ENCODE measurements at places on chromosomes 2 and 18. TPM values are rescaled to one million over a fixed set of nuclear protein-coding genes. Genes with fewer than 3 reads are reported as not detected.

DNA sequence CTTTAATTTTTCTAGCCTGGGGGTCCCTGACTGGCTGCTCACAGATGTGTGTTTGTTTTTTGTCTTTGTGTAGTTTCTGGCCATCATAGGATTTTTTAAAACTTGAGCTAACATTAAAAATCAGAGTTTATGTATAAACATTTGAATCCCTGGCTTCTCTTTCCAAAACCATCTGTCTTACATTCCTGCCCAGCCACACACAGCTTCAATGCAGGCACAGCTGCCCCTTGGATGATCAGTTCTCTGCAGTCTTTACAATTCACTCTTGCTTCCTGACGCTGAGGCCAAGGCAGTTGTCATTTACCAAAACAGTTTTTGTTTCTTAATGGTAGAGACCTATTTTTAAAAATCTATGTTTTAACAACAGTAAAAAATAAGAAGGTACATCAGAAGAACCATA lies 169.2 kb upstream of the LRRTM1 start:
- DNase-seq = no peak

OTOF gene
- not detected for total RNA-seq

MERTK gene
- 11.5 TPM for total RNA-seq

DNA sequence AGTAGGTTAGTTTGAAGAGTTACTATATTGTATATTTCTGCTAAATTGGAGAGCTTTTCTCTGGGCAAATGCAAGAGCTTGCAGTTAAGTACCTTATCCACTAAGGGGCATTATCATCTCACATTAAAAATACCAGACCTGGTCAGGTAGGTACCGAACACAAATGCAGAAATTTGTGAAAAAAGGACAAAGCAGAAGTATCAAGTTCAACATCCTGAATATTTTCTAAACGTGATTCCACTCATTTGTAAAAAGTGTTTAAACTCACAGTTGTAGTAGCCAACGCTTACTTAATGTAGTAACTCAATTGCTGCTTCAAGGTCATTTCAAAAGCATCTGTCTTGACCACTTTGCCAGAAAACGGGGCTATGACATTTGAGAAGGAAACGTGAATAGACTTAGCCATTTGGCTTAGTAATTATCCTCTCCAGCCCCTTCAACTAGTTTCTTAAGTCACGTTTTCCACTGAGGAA lies 52.1 kb downstream of the CYRIA start:
- no peak for DNase-seq

GRCh38 chr18:6355789-6356589 lies 58.7 kb downstream of the L3MBTL4 start:
- DNase-seq = no peak

DNA sequence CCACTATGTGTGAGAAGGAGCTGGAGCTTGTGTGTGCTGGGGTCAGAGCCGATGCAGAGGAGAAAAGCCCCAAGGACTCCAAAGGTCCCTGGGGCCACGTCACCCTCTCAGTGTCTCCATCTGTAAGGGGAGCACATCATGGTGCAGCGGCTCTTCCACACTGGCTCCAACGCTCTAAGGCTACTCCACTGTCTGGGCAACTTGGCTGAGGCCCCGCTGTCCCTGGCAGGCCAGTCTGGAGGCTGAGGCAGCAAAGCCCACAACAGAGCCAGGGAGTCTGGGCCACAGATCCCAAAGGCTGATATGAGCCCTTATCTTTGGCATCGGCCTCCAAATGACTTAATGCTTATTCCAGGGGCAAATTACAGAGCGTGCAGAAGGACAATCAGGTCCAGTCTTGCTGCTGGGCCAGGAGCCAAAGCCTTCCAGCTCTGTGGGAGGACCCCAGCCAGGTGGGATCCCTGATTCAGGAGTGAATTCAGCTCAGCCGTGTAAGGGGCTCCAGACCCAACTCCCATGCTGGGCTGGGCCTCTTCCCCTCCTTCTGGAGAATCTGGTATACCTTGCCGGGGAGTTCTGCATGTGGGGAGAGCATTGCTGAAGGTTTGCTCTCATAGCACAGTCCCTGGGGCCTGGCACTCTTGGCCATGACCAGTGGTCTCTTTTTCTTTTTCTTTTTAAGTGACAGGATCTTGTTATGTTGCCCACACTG lies 1.8 kb upstream of the DUSP2 start:
- DNase-seq = peak; percentile 6

DNA sequence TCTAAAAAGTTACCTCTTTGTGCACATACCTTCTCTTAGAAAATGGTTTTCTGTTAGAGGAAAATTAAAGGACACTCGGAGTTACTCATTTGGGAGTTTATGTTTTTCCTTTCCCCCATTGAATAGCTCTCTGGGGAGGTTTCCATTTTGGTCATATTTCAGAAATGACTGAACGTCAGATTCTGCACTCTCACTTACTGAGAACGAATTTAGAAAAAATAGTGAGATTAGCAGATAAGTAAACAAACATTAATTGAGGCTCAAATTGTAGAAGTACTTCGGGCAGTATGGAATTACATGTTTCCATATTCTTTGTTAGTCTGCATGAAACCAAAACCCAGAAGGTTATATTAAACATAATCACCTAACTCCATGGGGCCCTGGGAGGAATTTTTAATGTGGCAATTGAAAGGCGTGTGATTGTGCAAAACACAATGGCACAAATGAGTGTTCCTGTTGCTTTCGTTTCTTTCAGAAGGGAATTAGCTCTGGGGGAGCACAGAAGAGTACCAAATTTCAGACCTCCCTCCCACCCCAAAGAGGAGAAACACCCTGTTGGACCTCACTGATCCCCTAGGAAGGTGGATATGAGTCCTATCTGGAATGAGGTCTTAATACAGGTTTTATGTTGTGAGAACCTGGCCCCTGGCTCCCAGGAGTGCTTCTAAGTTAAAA lies 212.3 kb downstream of the BCL2 start:
- no peak for DNase-seq
